ENCODE measurements at places on chromosomes 11 and 22. TPM values are rescaled to one million over a fixed set of nuclear protein-coding genes. Genes with fewer than 3 reads are reported as not detected.

HTR3B gene
- total RNA-seq = 12.3 TPM

CCDC73 gene
- total RNA-seq = not detected

CHORDC1 gene
- 105 TPM for total RNA-seq

SCGB1C1 gene
- not detected for total RNA-seq

OSBPL5 gene
- 43.6 TPM for total RNA-seq

KRTAP5-9 gene
- 1.3 TPM for total RNA-seq

ABCG4 gene
- total RNA-seq = 14.3 TPM

SMIM35 gene
- not detected for total RNA-seq

TBX10 gene
- total RNA-seq = not detected

RBM4B gene
- total RNA-seq = 31.9 TPM

SLC17A6 gene
- total RNA-seq = 10.1 TPM

TMPRSS6 gene
- not detected for total RNA-seq

PPFIBP2 gene
- total RNA-seq = 56.8 TPM

C22orf23 gene
- total RNA-seq = 2.1 TPM
